ENCODE measurements at places on chromosomes 3 and 15.

DNA sequence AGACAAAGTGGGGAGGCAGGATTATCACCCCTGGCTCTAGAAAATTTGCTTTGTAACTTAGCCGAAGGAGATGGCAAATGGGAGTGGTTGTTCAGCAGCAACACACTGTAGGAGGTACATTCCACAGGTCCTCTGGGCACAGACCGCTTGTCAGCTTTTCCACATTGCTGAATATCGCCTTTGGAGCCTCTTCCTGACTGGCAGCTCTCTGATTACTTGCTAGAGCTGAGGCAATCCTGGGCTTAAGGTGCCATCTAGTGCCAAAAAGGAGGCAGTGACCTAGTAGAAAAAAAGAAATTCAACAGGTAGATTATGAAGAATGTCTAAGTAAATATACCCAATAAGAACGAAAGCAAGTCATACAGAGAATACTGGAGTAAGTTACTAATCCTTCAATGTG lies 13.1 kb upstream of the SCN5A start:
- no peak for DNase-seq

DNA sequence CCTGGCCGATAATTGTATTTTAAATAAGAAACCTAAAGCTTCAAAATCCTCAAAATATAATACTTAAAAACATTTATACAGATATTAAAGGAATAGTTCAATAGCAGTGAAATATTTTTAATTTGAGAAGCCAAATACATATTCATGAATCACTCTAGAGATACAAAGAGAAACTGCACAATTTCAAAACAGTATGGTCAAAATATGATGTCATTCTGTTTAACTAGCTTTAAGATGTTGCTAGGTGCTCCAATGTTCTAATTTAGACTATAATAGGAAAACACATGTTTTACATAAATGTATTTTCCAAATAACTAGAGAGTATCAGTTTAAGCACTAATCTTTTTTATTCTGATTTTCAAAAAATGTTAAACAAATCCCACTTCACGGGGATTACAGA lies 10.3 kb upstream of the NRROS start:
- no peak for DNase-seq

DNA sequence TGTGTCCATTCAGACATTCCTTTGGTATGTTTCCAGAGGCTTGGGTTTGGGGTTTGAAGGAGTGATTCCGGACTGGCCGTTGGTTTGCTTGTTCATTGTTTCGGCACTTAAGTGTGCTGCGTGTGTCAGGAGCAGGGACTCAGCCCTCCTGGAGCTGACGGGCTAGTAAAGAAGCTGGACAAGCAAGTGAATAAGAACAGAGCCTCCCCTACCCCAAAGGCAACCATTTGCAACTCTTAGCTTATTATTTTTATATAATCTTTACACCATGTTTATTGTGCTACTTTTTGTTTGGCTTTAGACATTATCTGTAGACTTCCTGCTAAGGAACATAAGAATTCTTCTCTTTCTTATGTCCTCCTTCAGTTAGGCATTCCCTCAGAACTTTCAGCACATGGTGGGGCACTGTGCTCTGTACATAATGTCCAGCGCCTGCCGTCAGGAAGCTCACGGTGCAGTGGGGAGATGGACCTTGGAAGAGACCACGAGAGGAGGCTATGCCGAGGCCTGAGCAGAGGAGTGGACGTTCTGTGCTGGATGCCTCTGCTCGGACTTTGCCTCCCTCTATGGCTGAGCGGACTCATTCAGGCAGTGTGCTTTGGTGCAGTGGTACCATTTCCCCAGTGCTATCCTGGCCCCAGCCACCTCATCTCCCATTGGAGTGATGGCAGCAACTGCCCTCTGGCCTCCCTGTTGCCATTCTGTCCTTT lies 65.4 kb downstream of the EEFSEC start:
- no peak for DNase-seq

DNA sequence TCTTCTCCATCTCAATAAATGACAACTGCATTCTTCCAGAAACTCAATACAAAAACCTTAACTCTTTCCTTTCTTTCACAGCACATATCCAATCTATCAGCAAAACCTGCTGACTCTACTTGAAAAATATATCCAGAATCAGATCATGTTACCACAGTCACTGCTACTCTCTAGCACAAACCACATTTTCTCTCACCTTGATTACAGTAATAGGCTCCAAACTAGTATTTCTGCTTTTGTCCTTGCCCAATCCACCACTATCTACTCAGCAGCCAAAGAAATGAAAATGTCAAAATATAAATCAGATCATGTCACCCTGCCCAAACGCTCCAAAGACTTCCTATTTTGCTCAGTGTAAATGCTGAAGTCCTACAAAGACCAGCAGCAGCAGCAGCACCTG lies 15.2 kb downstream of the TMCC1 start:
- DNase-seq: no peak

DNA sequence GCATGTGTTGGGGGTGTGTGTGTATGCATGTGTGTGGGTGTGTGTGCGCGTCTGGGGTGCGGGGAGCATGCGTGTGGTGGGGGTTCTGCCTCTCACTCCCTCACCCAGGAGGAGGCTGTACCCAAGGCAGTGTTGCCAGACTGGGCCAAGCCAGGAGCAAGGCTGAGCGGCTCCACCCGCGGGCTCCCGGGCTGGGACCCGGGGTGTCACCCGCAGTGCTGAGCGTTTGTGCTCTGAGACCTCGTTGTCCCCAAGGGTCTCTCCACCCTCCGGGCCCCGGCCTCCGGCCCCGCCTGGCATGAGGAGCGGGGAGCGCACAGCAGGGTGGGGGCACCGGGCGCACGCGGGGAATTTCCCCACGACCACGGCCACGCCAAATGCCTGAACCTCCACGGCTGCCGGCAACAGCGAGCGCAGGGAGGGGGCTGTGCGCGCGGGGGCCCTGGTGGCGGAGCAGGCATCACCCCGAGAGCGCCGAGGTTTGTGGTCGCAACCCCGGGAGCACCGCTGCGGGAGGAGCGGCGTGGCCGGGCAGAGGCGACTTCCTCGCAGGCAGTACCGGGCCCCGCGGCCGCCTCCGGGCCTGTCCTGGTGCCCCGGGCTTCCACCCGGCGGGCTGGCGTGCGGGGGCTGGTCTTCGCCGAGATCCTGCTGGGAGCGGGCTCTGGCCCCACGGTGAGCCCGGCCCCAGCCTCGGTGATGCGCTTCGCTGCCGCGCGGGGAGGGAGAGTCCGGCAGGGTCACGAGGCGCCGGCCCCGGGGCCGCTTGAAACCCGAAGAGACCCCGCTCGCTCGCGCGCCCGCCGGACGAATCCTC lies 7.4 kb upstream of the OCA2 start:
- peak; percentile 16 for DNase-seq

DNA sequence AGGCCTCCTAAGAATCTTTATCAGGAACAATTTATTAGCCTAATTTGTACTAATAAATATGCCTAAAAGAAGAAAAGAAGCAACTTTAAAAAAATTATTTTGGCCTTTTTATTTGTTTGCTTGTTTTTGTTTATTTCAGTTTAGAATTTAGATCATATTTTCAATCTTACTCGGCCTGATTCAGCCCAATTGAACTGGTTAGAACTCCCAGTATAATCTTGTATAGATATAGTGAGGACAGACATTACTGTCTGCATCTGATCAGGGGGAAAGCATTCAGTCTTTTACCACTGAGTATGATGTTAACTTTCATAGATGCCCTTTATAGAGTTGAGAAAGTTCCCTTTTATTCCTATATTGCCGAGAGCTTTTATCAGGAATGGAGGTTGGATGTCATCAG lies 56.0 kb upstream of the CSTA start:
- no peak for DNase-seq

DNA sequence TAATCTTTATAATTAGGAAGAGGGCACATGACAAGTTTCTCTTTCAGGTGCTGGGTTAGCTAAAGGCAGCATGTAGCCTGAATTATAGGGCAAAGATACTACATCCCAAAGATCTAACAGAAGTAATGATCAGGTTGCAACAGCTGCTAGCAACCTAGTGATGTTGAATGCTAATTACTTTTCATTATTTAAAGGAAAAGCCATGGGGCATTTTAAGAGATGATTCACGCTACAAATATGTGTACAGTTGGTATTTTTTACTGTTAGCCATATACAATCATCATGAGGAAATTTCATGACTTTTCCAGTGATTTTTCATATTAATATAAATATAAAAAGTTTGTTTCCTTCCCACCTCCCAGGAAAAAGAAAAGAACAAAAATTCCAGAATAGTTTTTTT lies 43.0 kb downstream of the NEK10 start:
- DNase-seq: no peak

DNA sequence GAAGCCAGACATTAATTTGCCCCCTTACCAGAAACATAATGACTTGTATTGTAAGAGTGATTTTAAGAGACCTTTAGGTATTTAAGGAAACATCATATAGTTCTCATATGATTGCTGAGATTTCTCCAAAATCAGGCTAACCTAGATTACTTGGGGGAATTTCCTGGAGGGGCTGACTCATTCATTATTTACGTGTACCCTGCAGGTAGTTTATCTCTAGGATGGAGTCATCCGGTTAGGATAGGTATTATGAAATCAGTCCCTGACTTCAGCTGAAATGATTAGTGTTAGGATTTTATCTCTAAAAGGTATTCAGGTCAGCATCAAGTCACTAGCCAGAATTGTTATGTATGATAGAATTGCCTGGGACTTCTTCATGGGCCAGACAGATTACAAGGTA lies 97.5 kb downstream of the TCF12 start:
- no peak for DNase-seq

Measured in CD4-positive, alpha-beta T cell treated with Interleukin-17A for 4 hours (primary cell).